ENCODE measurements at places on chromosomes 6 and 20.

- DNase-seq: no peak
Measured at GRCh38 chr20:49759266-49759950, 45.7 kb upstream of the B4GALT5 start.

GRCh38 chr6:137821491-137821890 is 45.6 kb upstream of the TNFAIP3 start:
- no peak for DNase-seq

DNA sequence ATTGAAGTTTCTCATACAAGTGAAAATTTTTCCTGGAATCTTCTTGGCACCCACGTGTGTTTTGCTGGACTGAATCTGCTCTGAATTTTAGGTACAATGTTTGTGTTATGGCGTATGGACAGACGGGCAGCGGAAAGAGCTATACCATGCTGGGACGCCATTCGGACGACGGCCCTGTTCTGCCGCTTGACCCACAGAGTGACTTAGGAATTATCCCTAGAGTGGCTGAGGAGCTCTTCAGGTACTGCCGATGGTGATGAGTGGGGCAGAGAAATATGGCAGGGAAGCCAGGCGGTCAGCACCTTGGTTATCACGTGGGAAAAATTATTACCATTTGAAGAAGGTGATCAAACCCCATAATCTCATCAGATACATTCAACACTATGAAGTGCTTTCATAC is 36.3 kb downstream of the KIF25 start:
- no peak for DNase-seq

- peak; percentile 86 for DNase-seq
Measured at GRCh38 chr6:74137911-74138310, 441.9 kb downstream of the CD109 start.

DNA sequence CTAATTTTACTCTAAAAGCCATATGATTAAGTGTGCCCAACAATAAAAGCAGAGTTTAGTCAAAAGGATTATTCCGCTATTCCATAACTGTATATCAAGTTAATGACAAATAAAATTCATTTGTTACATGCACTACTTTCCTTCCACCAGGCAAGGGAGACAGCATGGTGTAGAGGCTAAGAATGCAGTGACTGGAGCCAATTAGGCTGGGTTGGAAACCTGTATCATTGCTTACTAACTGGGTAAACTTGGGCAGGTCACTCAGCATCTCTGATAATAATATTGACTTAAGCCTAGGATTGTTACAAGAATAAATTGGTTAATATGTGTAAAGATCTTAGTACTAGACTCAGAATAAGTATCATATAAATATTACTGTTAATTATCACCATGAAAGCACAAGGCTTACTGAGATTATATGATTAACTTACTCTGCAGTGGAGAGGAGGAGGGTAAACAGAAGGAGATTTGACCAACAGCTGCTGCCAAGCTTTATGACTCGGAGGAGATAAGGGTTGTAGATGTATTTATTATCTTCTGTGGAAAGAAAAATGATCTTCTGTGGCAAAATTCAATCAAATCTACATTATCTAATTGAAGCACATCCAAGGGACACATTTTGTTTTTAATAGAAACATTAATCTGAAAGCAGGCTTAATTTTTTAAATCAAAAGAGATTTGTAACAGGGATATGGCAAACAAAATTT is 1459.9 kb downstream of the GRIK2 start:
- DNase-seq: no peak

GRCh38 chr6:108711826-108712225 is 136.4 kb upstream of the ARMC2 start:
- peak; percentile 15 for DNase-seq

GRCh38 chr20:63025534-63026331 is 19.0 kb upstream of the BHLHE23 start:
- peak; percentile 25 for DNase-seq

GRCh38 chr20:41874658-41875057 is 256.5 kb upstream of the CHD6 start:
- no peak for DNase-seq

- no peak for DNase-seq
Measured at GRCh38 chr20:57579898-57580447, 19.1 kb downstream of the PCK1 start.

- peak; percentile 73 for DNase-seq
Measured at GRCh38 chr6:156686301-156686994, 90.7 kb upstream of the ARID1B start.

GRCh38 chr20:36085686-36086267 is 68.8 kb upstream of the EPB41L1 start:
- DNase-seq: peak; percentile 56

- peak; percentile 34 for DNase-seq
Measured at GRCh38 chr6:121755485-121755884, 320.0 kb downstream of the GJA1 start.

All from fibroblast of the aortic adventitia (primary cell).